Fibroblast of villous mesenchyme (primary cell): ENCODE measurements at places on chromosomes 1 and 21. TPM values are rescaled to one million over a fixed set of nuclear protein-coding genes. Genes with fewer than 3 reads are reported as not detected.

The ZNF644 gene
- total RNA-seq, result 58.0 and 92.4 TPM in 2 replicates

The NR5A2 gene
- under 0.01 TPM in 1 of 2 replicates, not detected in the other for total RNA-seq

The AJAP1 gene
- under 0.01 and 0.64 TPM in 2 replicates for total RNA-seq

The WNT9A gene
- under 0.01 and 0.32 TPM in 2 replicates for total RNA-seq

The CAPN8 gene
- not detected in 2 replicates for total RNA-seq

The LCE2C gene
- not detected in 2 replicates for total RNA-seq

The KLHL17 gene
- 6.0 and 9.3 TPM in 2 replicates for total RNA-seq
